ENCODE measurements at places on chromosomes 1 and 21.

- no peak for DNase-seq
Observed at GRCh38 chr1:204763773-204764427, 78.4 kb upstream of the LRRN2 start.

DNA sequence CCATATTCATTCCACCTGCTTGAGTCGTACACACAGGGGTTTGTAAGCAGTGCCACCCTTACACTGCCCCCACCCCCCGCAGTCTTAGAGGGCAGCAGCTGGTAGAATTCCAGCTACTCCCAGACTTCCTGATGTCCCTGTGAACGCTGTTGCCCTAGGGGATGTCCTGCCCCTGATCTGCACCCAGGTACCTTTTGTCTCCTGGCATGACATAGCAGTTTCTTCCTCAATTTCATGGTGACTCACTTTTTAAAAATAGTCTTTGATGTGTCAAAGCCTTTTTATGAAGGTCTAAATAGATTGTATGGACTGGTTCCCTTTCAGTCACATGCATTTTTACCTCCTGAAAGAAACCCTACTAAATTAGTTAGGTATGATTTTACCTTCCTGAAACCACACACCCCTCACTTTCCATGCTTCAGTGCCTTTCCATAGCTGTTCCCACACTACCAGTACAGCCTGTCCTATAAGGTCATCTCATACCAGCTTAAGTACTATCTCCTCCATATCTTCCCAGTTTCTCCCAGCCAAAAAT lies 76.4 kb downstream of the ST3GAL3 start:
- DNase-seq: no peak

- no peak for DNase-seq
Observed at GRCh38 chr1:224170748-224171478, 12.1 kb upstream of the DEGS1 start.

- DNase-seq: no peak
Observed at GRCh38 chr1:113388621-113389358, 1.5 kb upstream of the MAGI3 start.

DNA sequence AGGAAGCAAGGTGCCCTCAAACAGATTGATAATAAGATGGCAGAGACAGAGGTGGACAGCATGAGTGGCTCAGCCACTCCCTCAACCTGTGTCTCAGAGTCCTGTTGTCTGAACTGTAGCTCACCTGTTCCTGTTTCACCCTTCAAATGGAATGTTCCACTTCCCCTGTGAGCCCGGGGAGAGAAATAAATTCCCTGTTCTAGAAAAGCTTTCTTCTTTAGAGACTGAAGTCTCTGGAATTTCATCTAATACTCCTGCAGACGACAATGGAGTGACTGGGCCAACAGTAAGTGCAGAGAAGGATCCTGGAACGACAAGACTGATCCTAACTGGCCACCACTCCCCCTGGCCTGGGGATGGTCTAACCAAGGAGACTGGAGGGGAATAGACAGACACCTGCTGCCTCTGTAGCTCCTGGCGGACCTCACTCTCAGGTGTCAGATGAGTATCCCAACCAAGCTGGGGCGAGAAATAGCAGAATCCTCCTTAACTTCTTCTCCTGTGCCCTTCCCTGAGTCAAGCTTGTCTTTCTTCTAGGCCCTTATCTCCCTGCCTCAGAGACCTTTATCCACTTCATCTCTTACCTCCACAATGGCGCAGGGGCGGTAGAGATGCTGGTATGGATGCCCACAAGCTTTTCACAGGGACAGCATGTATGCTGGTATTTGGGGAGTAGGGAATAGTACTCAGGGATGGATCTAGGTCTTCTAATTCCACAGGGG lies 45.4 kb downstream of the PLEKHA6 start:
- peak; percentile 70 for DNase-seq

DNA sequence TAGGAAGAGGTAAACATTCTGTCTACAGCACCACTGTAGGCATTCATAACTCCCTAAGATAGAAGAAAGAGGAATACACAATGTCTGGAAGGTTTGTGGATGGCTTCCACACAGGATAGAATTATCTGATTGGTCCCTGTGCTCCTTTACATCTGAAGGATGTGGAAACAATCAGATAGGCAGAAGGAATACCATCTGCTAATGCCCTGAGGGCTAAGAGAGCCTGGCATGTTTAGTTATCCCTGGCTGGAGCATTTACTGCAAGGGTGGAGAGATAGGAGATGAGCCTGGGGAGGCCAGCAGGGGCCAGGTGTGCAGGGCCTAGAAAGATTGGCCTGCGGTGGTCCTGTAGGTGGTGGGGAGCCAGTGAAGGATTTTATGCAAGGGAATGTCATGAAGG lies 8.6 kb upstream of the ACBD3 start:
- DNase-seq: no peak

DNA sequence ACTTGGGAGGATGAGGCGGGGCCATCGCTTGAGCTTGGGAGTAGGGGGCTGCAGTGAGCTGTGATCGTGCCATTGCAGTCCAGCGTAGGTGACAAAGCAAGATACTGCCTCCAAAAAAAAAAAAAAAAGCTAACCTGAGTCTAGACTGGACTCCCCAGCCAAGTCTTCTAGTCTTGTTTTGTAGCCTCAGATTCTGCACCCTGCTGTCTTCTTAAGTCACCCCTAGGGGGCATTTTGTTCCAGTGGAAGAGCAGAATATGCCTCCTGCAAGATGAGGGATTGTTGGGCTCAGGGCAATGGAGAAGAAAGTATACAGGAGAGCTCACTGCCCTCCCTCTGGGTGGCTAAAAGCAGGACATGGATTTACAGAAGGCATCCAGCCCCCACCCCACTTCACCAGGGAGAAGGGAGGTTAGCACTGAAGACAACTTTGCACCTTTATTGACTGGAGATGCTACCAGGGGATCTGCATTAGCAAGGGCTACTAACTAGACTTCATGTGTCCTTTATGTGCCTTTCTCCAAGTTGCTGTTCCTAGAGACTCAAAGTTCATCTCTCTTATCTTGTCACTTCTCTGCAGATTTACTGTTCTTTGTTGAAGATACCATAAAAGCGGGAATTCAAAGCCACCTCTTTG lies 15.3 kb upstream of the RNF187 start:
- no peak for DNase-seq

GRCh38 chr1:111571987-111572386 lies 47.6 kb upstream of the RAP1A start:
- DNase-seq: no peak

- no peak for DNase-seq
Observed at GRCh38 chr21:45713613-45714012, 70.1 kb downstream of the PCBP3 start.

DNA sequence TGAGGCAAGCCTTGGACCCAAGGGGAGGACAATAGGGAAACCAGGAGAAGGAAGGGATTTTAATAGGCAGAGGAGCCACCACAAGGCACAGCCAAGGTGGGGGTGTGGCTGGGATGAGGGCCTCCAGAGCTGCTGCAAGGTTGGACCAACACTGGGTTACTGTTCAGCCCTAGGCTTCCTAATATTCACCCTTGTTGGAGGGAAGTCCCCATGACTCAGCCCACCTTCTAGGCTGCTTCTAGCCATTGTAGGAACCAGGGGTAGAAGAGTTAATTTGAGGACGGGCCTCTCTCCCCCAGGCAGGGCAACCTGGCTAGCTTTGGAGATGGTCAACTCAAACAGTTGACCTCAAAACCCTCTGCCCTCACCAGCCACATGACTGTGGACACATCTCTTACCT lies 59.5 kb downstream of the KCNN3 start:
- no peak for DNase-seq

- DNase-seq: no peak
Observed at GRCh38 chr1:30551603-30552002, 171.8 kb downstream of the MATN1 start.

DNA sequence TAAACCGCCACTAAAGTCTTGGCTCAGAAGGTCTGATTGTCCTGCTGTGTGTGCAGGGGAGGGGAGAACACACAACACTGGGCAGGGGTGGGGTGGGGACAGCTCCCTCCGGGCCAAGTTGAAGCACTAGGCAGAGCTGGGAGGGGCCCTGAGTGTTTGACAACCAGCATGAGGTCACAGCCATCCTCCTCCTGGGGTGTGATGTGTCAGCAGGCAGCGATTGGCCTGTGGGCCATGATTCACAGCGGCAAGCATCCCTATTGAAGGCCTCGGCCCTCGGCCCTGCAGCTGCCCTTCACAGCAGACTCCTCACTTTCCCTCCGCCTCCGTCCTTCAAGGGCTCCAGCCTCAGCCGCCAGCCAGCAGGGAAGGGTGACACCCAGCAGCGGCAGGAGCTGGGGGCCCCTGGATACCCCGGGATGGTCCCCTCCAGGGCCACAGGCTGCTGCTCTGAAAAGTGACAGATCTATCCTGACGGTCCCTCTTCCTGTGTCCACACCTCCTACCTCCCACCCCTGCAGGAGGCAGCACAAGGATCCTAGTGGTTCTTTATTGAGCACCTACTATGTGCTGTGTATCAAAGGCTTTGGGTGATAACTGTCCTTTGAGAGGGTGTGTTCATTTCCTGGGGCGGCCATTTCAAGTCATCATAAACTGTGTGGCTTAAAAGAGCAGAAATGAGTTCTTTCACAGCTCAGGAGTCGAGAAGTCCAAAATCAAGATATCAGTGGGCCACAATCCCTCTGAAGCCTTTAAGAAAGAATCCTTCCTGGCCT lies 66.0 kb upstream of the SLC25A33 start:
- peak; percentile 28 for DNase-seq

- DNase-seq: no peak
Observed at GRCh38 chr1:198910816-198911215, 272.0 kb downstream of the PTPRC start.

DNA sequence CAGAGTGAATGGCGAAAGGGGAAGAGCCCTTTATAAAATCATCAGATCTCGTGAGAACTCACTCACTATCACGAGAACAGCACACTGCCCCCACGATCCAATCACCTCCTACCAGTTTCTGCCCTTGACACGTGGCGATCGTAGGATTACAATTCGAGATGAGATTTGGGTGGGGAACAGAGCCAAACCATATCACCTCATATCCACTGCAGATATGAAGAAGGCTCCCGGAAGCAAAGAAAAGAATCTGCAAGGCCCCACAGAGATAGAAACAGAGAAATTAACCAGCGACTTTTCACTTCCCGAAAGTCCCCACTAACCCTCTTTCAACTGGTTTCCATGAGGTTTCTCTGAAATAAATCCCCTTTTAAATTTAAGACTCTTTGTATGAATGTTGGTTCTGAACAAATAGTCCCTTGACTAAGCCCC lies 86.2 kb upstream of the IRF2BP2 start:
- no peak for DNase-seq

- no peak for DNase-seq
Observed at GRCh38 chr1:185159966-185160365, 3.0 kb downstream of the SWT1 start.

DNA sequence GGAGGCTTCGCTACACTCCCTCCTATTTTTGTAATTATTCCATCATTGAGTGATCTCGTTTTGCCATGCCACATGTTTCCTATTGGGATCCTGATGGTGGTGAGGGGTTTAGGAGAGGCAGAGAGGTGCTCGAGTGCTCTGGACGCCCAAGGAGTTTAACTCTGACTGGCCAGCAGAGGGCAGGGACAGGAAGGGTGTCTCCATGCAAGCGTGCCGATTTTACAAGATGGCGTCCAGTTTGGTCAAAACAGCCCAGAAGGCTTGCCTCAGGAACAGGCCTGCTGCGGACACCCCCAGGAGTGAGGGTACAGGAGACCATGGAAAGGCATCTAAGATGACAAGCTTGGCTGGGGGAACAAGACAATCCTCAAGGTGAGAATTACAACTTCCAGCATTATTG lies 33.8 kb upstream of the KCNE2 start:
- DNase-seq: no peak

GRCh38 chr1:183806675-183807074 lies 1.8 kb downstream of the RGL1 start:
- DNase-seq: no peak

- DNase-seq: peak; percentile 23
Observed at GRCh38 chr1:203278082-203278884, 27.0 kb upstream of the BTG2 start.

DNA sequence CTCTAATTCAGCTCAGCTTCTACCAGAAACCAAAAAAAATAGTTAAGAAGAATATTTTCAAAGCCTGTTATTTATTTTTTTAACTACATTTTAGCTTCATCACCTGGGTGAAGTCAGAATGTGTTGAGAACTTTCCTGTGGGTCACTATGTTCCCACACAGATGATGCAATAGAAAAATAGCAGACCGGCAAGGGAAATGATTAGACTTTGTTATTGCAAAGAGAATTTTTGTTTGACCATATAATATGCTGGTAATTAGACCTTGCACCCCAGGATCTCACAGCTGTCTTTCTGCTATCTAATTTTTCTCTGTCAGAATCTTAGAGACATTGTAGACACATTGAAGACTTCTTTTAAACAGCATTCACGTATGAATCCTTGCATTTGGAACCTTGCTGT lies 299.3 kb downstream of the TBX15 start:
- DNase-seq: no peak

DNA sequence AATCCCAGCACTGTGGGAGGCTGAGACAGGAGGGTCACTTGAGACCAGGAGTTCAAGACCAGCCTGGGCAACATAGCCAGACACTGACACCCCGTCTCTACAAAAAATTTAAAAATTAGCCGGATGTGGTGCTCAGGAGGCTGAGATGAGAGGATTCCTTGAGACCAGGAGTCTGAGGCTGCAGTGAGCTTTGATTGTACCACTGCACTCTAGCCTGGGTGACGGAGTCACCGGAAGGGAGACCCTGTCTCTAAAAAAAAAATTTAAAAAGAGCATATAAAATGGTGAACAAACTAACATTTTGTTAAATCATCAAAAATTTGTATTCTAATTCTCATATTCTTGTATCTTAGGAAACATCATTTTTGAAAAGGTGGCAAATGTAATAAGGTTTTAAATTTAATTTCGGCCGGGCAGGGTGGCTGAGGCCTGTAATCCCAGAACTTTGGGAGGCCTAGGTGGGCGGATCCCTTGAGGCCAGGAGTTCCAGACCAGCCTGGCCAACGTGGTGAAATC lies 27.1 kb downstream of the MAB21L3 start:
- no peak for DNase-seq

- no peak for DNase-seq
Observed at GRCh38 chr1:6145396-6145750, 34.7 kb downstream of the CHD5 start.

DNA sequence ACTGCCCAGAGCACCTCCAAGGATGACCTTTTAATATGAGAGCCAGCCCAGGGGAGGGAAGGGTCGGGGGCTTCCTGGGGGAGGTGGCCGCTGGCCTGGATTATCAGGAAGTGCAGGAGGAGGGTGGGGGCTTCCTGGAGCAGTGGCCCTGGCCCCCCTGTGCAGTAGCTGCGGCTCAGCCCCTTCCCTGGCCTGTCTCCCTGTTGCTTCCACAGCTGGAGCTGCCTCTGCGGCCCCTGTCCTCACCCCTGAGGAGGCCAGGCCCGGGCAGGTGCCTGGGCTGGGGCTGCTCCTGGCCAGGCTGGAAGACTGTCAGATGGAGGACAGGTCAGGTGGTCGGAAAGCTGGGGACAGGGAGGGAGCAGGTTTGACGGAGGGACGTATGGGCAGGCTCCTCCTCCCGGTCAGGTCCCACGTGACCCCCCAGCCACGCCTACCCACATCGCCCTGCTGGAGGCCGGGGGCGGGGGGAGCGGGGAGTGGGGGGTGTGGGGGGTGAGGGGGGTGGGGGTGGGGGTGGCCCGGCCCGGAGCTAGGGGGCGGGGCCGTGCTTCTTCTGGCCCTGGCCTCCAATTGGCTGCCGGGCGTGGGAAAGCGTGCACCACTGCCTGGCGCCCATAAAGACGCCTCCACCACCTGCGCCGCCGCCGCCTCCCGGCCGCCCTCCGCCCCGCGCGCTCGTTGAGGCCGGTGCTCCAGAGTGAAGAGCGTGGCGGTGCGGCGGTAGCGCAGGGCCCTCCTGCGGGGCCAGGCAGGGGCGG lies 10.2 kb upstream of the TNFRSF14 start:
- DNase-seq: peak; percentile 33

GRCh38 chr1:164774819-164775654 lies 216.1 kb downstream of the PBX1 start:
- DNase-seq: no peak

- no peak for DNase-seq
Observed at GRCh38 chr1:51858892-51859291, 19.6 kb downstream of the NRDC start.
